Heart left ventricle (tissue), 16 donors: ENCODE measurements at places on chromosomes 16 and 17.

GRCh38 chr16:85425074-85425662 lies 188.0 kb upstream of the GSE1 start:
- no peaks in the 10 kb centered on the region for H3K27me3 ChIP-seq
- no peak overlapping the region for H3K4me3 ChIP-seq
- no peaks in the 10 kb centered on the region for H3K36me3 ChIP-seq
- no peak for DNase-seq

DNA sequence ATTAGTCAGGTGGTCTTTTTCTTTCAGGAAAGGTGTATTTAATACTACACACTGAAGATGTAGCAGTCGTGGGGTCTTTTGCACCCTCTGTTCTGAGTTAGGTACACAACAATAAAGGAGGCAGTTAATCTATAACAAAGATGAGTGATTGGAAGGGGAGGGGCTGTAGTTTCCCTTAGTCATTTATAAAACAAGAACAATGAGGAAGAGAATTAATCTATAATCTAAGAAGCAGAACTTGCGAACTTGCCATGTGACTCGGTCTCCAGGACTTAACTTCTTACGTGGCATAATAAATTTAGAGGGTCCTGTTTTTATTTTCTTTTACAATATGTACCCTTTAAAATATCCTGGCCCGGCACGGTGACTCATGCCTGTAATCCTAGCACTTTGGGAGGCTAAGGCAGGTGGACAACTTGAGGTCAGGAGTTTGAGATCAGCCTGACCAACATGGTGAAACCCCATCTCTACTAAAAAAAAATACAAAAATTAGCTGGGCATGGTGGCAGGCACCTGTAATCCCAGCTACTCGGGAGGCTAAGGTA lies 8.6 kb upstream of the APPBP2 start:
- DNase-seq: no peak
- no peaks in the 10 kb centered on the region for H3K27me3 ChIP-seq
- H3K36me3 ChIP-seq: no peaks in the 10 kb centered on the region
- H3K4me1 ChIP-seq: no peaks in the 10 kb centered on the region
- H3K4me3 ChIP-seq: no peak overlapping the region

GRCh38 chr16:88901718-88902337 lies 35.4 kb upstream of the PABPN1L start:
- no peaks in the 10 kb centered on the region for H3K27me3 ChIP-seq
- H3K4me3 ChIP-seq: no peak overlapping the region
- no peak for DNase-seq
- H3K4me1 ChIP-seq: peaks cover 3% of the 10 kb centered on the region
- H3K27ac ChIP-seq: no peak overlapping the region
- peaks cover 4% of the 10 kb centered on the region for H3K36me3 ChIP-seq

- peaks cover 15% of the 10 kb centered on the region for H3K4me1 ChIP-seq
- no peak for DNase-seq
- no peaks in the 10 kb centered on the region for H3K36me3 ChIP-seq
- H3K27me3 ChIP-seq: no peaks in the 10 kb centered on the region
- no peak overlapping the region for H3K4me3 ChIP-seq
Measured at GRCh38 chr16:89945654-89946053, 2.9 kb upstream of the DEF8 start.

DNA sequence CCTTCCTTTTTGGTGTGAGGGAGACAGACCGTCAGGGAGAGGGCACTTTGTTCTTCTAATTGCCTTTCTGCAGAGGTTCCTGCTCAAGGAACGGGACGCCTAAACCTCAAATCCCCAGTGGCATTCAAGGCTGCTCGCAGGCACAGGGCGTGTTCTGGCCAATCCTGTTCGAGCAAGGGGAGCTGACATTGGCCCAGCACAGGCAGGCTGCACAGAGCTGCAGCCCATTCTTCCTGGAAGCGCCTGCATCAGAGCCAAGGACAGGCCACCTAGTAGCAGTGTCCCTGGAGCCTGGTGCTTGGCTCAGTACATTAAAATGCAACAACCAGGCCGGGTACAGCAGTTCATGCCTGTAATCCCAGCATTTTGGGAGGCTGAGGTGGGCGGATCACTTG lies 72.2 kb upstream of the CREBBP start:
- no peaks in the 10 kb centered on the region for H3K27me3 ChIP-seq
- peak; percentile 86 for DNase-seq
- peaks cover 15% of the 10 kb centered on the region for H3K4me1 ChIP-seq
- peak overlapping the region; percentile 88 for H3K27ac ChIP-seq
- H3K4me3 ChIP-seq: no peak overlapping the region
- no peaks in the 10 kb centered on the region for H3K36me3 ChIP-seq

DNA sequence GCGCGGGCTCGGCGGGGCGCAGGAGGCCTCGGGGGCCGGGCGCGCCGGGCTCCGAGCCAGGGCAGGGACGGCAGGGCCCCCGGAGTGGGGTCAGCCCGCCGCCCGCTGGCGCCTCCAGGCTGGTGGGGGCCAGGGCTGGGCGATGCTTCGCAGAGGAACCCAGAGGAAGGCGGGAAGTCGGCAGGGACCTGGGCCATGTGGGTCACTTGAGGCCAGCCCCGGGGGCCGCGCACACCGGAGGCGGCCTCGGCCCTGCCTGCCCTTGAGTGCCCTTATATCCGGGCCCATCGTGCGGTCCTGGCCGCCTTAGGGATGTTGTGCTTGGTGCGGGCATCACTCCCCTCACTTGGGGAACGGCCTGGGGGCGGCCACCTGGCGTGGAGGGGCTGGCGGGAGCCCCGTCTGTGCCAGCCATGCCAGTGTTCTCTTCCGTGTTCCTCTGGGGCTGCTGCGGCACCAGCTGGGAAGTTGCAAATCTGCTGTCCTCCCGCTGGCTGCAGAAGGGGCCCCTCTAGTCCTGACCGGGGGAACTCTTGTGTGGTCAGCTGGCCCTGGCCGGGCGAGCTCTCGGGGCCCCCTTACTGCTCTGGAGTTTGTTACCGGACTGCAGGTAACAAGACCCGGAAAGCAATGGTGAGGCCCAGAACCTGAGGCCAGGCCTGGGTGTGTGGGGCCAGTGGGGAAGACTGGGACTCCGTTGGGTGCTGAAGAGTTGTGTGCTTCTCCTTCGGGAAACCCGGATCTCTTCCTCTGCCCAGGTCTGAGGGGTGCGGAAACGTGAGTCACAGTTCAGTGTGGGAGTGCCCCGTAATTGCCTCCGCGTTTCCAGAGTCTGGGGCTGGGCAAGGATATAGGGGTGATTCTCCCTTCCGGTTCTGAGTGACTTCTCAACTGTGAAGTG lies 849 bp downstream of the CAPN15 start:
- peaks cover 27% of the 10 kb centered on the region for H3K4me1 ChIP-seq
- H3K27me3 ChIP-seq: no peaks in the 10 kb centered on the region
- DNase-seq: peak; percentile 34
- H3K4me3 ChIP-seq: peak overlapping the region; percentile 73

DNA sequence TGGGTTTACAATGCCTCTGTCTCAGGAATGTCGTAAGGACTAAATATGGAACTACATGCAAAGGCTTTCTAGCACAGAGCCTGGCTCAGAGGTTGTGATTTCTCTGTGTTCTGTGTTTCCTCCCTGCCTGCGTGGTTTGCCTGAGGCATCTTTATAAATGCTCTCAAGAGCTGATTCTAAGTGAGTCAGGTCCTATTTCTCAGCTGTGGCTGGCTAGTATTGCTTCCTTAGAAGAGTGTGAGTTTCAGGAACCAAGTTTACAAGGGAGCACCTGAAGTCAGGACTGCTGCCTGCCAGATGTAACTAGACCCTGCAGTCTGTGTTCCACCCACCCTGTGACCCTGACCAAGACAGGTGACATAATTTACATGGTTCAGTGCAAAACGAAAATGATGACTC lies 8.0 kb upstream of the CCL1 start:
- no peaks in the 10 kb centered on the region for H3K4me1 ChIP-seq
- peaks cover 4% of the 10 kb centered on the region for H3K27me3 ChIP-seq
- no peak overlapping the region for H3K27ac ChIP-seq
- H3K36me3 ChIP-seq: no peaks in the 10 kb centered on the region
- no peak overlapping the region for H3K4me3 ChIP-seq

DNA sequence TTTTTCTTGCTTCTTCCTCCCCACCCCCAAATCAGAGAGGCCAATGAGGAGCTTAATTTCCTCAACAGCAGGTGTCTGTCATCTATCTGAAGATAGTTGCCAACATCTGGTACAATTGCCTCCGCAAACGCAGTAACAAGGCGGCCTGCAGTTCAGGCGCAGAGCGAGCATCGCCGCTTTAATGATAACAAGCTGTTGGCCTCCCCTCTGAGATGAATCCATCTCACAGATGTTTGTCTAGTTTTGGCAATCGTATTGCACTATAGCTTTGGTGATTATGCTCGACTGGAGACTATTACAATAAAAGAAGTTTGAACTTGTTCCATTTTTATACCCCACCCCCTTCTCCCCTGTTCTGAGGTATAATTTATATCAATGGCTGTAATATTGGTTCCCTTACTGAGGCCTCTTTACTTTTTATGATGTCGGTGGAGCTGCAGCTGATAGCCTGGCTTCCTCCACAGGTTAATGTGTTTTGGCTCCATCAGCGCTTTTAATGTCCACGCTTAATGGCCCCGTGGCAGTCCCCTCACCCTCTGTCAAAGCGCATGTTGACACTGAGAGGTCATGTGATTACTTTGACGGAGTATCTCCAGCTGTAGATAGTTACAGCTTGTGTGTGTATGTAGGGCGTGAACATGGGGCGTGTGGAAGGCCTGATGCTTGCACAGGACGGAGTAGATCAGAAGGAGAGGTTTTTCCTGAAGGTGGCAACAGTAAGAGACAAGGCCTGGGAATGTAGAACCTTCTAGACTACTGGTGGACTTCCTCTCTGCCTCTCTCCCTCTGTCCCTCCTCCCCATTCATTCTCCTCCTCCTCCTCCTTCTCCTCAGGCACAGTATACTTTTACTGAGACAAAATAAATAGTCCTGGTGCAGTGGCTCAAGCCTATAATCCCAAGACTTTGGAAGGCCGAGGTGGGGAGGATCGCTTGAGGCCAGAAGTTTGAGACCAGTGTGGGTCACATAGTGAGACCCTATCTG lies 164.7 kb downstream of the MSI2 start:
- H3K27ac ChIP-seq: no peak overlapping the region
- peaks cover 36% of the 10 kb centered on the region for H3K4me1 ChIP-seq

- H3K27ac ChIP-seq: peak overlapping the region; percentile 13
- H3K27me3 ChIP-seq: no peaks in the 10 kb centered on the region
- DNase-seq: no peak
- peaks cover 14% of the 10 kb centered on the region for H3K4me1 ChIP-seq
- H3K4me3 ChIP-seq: peak overlapping the region; percentile 54
Measured at GRCh38 chr16:50245417-50246298, 20.7 kb upstream of the ADCY7 start.

- H3K27me3 ChIP-seq: no peaks in the 10 kb centered on the region
- no peak overlapping the region for H3K4me3 ChIP-seq
- H3K36me3 ChIP-seq: peaks cover 6% of the 10 kb centered on the region
Measured at GRCh38 chr17:67194134-67194533, 50.9 kb downstream of the HELZ start.

GRCh38 chr16:66186251-66186785 lies 180.2 kb upstream of the CDH5 start:
- H3K27me3 ChIP-seq: no peaks in the 10 kb centered on the region
- H3K4me3 ChIP-seq: no peak overlapping the region
- H3K27ac ChIP-seq: no peak overlapping the region
- peaks cover 15% of the 10 kb centered on the region for H3K4me1 ChIP-seq

- no peaks in the 10 kb centered on the region for H3K27me3 ChIP-seq
- no peak overlapping the region for H3K27ac ChIP-seq
- no peak overlapping the region for H3K4me3 ChIP-seq
Measured at GRCh38 chr17:62193249-62193648, 128.2 kb upstream of the MED13 start.

DNA sequence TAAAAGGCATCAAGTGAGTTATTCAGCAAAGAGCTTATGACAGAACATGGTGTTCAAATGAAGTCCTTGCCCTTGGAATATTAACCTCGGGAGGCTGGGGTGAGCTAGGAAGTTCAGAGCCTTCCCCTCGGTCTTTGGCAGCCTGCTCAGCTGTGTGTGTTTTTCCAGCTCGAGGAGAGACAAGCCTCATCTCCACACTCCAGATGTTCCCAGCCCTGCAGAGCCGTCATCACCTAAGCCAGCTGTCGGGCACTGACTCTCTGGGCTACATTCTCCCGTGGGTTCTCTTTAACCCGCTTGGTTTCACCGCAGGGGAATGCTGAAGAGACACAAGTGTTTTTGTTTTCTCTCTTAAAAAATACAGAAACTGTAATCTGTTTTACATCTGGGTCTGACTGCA lies 47.1 kb downstream of the IRX3 start:
- DNase-seq: peak; percentile 71
- H3K4me3 ChIP-seq: no peak overlapping the region
- H3K36me3 ChIP-seq: no peaks in the 10 kb centered on the region
- peaks cover 34% of the 10 kb centered on the region for H3K4me1 ChIP-seq
- no peaks in the 10 kb centered on the region for H3K27me3 ChIP-seq
- peak overlapping the region; percentile 53 for H3K27ac ChIP-seq

GRCh38 chr17:59892924-59893675 lies at the start of the genes RPS6KB1 and TUBD1:
Gene RPS6KB1 (plus strand): TSS chr17:59893121. CDS start chr17:59893185, 64 bp downstream.
Gene TUBD1 (minus strand): TSS chr17:59892943. CDS start chr17:59891002, 1,941 bp downstream.
- peak within 1 kb of the TSS; percentile 87 for H3K4me3 ChIP-seq
- H3K27ac ChIP-seq: peak within 1 kb of the TSS; percentile 78
- peaks cover 29% of the 10 kb centered on the region for H3K4me1 ChIP-seq
- peak; percentile 97 for DNase-seq
- peaks cover 24% of the 10 kb centered on the region for H3K36me3 ChIP-seq

DNA sequence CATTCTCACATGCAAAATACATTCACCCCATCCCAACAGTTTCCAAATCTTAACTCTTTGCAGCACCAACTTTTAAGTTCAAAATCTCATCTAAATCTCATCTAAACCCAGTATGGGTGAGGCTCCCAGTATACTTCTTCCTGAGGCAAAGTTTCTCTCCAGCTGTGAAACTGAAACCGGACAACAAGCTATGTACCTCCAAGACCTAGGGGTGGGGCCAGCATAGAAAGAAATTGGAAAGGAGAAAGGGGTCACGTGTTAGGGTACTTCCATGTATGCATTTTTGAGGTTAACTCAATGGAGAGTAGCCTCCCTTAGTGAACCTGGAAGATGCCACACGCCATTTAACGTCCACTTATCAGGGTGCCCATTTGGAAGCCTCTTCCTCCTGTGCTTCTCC lies 23.9 kb upstream of the LRRC75A start:
- no peaks in the 10 kb centered on the region for H3K27me3 ChIP-seq
- H3K4me1 ChIP-seq: peaks cover 22% of the 10 kb centered on the region
- no peak overlapping the region for H3K27ac ChIP-seq
- no peak for DNase-seq

DNA sequence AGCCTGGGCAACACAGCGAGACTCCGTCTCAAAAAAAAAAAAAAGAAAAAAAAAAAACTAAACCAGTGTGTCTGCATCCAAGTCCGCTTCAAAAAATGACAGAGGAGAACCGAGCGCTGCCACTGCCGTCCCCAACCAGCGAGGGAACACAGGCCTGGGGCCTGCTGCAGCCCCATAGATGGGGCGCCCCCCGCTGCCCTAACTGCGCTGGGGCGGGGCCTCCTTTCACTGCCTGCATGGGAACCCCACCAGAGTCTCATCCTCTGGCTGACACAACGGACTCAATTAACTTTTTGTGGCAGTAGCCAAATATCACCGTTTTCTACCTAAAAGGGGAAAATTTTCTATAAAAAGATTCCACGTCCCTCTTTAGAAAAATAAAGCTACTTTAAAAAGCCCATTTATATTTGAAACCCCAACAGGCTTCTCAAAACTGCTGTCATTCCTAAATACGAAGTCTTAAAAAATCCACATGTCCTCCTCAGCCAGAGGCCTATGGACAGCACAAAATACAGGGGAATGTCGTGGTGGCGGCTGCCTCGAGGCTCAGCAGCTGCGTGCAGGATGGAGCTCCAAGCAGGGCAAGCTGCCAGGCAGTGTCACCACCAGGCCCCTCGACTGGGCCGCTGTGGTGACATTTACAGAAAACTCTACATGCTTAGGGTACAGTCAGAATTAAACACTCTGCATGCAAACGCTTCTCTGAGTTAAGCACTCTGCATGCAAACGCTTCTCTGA lies 30.3 kb downstream of the KLHDC4 start:
- no peaks in the 10 kb centered on the region for H3K4me1 ChIP-seq
- H3K27me3 ChIP-seq: no peaks in the 10 kb centered on the region
- H3K4me3 ChIP-seq: no peak overlapping the region
